ENCODE measurements at places on chromosomes 4 and X.

DNA sequence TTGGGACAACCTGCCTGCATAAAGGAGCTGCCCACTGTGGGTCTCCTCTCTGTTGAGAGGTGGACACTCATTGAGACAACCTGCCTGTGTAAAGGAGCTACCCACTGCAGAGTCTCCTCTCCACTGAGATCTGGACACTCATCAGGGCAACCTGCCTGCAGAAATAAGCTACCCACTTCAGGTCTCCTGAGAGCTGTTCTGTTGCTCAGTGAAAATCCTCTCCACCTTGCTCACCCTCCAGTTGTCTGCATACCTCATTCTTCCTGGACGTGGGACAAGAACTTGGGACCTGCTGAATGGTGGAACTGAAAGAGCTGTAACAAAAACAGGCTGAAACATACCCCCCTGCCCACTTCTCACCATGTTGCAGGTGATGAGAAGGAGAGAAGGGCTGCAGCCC is 59.9 kb upstream of the CDKN2AIP start:
- DNase-seq = no peak

GRCh38 chr4:17765514-17766286 is 15.7 kb downstream of the FAM184B start:
- DNase-seq = no peak

GRCh38 chr4:83272900-83273299 is 11.7 kb downstream of the COQ2 start:
- no peak for DNase-seq

DNA sequence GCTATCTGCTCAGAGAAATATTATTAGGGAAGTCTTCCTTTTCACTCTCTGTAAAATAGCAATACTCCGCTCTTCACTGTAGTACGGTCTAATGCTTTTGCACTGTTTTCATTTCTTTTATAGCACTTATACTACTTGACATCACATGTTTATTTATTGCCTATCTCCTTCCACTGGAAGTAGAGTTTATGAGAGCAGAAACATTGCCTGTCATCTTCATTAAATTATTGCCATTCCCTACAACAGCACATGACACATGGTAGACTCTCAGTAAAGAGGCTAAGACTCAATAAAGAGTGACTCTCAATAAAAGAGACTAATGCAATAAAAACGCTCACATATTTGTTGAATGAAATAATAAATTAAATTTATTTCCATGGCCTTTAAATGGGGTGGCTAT is 241.3 kb upstream of the MAGEC2 start:
- no peak for DNase-seq

DNA sequence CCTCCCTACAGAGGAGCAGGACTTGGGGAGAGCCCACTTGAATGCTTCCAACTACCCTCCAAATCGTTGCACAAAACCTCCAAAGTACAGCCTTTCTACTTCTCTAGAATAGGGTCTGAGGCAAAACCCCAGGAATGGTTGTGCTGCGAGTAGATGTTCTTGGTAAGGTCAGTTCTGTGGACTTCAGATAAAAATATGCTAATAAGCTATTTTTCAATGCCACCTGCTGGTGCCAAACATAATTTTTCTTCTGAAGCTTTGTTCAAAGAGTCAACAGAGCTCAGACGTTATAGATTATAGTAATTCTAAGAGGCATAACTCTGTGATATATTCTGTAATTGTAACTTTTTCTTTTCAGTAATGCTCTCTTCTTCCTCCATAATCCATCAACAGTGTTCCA is 425.7 kb downstream of the GPAT3 start:
- no peak for DNase-seq

- no peak for DNase-seq
These were observed 164.4 kb downstream of the GRIA3 start for GRCh38 chrX:123348468-123348867.

Measured in NCI-H2171 (cell line).